ENCODE measurements at places on chromosomes 5 and 9. TPM values are rescaled to one million over a fixed set of nuclear protein-coding genes. Genes with fewer than 3 reads are reported as not detected.

The TAF1L gene
- not detected for total RNA-seq

- no peak for DNase-seq
Observed at GRCh38 chr9:92402826-92403745, 1.3 kb downstream of the OGN start.

The CD72 gene
- total RNA-seq: 0.60 TPM

The CRHBP gene
- 5.0 TPM for total RNA-seq

GRCh38 chr9:99129091-99129490 is 24.2 kb downstream of the TGFBR1 start:
- no peak for DNase-seq

The PCDH1 gene
- 7.2 TPM for total RNA-seq

DNA sequence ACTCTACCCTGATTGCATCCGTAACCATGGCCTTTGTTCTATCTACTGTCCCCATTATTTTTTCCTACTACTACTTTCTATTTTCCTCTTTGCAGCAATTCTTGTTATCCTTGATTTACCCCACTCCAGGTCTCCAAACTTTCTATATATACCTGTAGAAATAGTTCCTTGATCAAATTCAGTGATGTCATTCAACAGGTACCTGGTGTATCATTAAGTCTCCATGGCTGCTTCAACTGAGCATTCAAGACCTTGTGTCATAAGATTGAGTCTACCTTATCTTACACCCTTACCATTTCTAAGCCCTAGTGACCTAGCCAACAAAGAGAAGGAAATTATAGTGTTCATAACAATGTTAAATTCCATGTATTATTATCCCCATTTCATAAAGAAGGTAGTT is 35.8 kb upstream of the ZNF608 start:
- DNase-seq: no peak

The FOXD4 gene
- 0.31 TPM for total RNA-seq

GRCh38 chr5:105695941-105696340 is 1974.8 kb downstream of the EFNA5 start:
- DNase-seq: no peak
